ENCODE measurements at places on chromosomes 7 and 10.

DNA sequence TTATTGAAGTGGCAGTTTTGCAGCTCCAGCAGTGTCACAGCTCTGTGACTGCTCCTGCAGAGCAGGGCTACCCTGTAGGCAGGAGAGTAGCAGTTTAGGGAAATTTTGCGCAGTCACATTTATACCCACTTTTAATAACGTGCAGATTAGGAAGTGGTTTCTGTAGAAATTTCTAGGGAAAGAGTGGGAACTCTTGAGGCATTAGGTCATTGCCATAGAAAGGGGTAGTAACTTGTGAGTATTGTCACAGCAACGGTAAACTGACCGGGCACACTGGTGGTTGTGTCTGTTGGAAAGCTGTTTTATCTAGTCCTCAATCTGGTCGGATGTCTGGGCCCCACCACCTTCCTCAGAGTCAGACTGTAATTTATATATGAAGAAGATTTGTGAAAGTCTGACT is 51.9 kb downstream of the CDC14C start:
- no peak for DNase-seq

GRCh38 chr7:142615508-142615907 is 133.8 kb upstream of the PRSS1 start:
- no peak for DNase-seq

DNA sequence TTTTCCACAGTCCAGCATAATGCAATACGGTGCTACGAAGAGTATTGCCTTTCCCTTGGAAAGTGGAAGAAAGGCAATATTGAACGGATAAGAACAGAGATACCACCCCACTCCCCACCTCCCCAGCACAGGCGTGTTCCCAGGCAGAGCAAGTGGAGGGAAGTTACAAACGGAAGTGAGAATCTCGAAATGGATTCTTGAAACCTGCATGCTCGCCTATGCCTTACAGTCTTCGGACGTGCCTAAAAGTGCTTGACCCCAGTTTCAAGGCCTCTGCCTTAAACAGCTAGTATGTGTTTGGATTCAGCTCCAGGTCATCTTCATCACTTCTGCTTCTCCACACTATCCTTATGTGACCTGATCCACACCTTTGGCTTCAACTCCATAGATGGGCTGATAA is 35.0 kb upstream of the USP6NL start:
- DNase-seq, result no peak

DNA sequence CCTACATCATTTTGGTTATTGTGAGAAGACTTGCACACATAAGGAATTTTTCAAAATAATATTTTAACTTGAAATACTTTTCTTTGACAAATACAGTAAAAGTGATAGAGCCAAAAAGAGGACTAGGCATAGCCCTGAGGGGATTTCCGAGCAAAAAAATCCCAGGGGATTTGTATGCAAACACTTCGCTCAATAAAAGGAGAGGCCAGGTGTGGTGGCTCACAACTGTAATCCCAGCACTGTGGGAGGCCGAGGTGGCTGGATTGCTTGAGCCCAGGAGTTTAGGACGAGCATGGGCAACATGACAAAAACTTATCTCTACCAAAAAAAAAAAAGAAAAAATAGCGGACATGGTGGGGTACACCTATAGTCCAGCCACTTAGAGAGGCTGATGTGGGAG is 193.0 kb downstream of the PCDH15 start:
- DNase-seq, result no peak

DNA sequence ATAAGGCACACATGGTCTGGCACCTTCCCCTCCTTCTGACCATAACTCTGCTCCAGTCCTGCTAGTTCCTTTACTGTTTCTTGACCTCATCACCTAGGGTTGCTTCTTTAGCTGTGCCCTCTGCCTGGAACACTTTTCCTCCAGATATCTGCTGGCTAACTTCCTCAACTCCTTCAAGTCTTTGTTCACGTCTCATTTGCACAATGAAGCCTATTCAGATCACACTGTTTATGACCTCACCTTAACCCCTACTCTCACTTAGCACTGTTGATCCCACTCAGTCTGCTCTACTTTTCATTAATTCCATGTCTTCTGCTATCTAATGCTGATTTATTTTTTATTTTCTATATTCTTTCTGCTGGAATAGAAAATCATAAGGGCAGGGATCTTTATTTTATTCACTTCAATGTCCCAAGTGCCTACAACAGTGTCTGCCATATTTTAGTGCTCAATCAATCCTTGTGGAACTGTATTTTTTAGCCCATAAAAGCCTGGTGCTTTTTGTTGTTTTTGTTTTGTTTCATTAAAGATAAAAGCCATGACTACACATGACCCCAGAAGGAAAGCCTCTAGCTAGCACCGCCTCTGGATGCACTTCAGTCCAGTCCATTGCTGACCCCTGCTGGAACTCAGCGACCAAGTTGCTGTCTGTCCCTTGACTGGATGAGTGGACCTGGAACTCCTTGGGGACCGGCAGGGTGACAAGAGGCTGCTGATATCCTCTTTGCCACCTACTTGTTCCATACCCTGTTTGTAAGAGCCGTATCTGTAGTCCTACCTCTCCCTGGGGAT is 12.3 kb downstream of the KLF14 start:
- DNase-seq, result peak; percentile 37

DNA sequence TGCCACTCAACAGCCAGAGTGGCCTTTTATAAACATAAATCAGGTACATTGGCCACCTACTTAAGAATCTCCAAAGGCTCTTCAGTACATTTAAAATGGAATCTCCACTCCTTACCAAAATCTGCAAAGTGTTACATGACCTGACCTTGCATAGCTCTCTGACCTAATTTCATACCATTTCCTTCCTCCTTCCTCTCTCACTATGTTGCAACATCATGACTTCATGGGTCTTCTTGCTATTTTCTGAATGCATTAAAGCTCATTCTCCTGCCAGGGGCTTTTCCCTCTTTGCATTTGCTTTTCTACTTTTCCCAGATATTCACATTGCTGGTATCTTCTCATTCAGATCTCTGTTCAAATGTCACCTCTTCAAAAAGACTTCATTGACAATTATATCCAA is 22.1 kb upstream of the PPP1R17 start:
- no peak for DNase-seq

- DNase-seq, result no peak
Measured at GRCh38 chr7:69663911-69664832, 65.9 kb downstream of the AUTS2 start.

- DNase-seq, result no peak
Measured at GRCh38 chr7:136002802-136003201, 25.6 kb upstream of the MTPN start.

DNA sequence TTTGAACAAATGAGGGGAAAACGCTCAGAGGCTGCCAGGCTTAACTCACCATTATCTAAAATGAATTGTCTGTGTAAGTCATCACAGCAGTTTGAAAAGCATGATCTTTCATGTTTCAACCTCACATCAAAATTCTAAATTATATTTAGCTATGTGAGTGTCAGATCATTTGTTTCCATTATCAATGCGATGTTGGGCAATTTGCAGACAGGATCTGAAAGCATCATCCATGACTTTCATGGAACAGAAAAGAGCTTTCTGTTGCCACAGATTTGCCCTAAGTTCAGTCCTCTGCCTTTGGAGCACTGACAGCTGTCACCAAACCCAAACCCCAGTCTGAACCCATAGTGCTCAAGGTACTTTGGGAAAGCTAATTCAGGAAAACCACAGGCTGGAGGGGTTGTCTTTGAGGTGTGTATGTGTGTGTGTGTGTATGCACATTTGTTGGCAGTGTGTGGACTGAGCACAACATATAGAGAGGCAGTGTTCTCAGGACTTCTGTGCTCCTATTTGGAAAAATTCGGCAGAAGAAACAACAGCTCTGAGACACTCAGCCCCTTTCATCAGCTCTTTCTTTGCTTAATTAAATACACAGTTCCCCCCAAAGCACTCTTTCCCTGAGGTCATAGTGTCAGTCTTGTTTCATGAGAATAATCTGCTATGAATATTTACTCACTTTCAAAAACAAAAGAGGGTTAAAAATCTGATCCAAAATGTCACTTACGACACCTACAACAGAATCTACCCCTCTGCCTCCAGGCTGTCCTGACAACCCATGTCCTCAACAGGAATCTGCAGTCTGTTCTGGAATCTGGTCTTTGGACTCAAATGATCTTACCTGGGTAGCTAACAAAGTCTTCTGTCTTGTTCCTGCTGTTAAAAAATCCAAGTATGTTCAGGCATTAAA is 188.5 kb upstream of the KLF14 start:
- DNase-seq, result no peak

DNA sequence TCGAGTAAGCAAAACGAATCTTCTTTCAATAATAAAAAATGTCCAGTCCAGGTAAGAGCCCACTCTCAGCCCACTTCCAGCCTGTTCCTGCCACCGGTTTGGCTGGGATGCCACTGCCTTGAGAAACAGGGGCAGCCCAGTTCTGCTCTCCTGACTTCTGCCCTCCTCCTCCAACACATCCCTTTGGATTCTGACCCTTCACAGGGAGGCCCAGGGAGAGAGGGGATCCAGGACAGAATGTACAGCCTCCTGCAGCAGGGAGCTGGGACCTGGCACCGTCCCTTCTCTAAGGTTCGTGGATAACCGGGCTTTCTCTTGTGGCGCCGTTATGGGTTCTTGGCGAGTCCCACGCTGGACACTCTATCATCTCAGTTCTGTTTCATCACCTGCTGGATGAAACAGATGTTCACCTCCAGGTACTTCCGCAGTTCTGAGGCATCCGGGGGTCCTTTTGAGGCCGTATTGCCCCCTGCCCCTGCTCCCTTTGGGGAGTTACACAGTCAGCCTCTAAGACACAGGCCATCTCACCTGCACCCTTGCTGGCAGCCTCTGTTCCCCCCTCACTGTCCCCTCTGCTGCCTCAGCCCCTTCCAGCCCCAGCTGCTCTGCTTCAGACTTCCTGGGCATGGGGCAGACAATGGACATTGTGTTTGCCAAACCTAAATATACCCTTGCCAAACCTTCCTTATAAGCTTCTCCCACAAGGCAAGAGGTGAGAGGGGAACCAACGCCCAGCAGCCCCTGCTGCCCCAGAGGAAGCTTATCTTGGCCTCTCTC is 203.8 kb upstream of the ZMIZ1 start:
- no peak for DNase-seq

DNA sequence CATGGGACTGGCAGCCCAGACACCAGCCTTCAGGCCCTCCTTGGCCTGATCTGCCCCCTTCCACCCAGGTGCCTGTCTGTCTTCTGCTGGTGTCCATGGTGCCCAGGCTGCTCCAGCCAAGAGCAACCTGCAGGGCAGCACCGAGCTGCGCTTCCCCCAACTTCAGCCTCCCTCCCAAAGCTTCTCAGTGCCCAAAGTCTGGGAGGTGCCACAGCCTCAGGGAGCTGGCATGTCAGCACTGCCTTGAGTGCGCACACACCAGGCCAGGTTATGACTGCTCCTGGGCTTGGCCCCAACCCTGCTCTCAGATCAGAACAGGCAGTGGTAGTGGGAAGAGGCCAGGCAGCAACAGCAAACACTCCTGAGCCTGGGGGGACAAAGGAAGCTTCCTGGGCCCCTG is 304.6 kb upstream of the NRG3 start:
- DNase-seq, result no peak

DNA sequence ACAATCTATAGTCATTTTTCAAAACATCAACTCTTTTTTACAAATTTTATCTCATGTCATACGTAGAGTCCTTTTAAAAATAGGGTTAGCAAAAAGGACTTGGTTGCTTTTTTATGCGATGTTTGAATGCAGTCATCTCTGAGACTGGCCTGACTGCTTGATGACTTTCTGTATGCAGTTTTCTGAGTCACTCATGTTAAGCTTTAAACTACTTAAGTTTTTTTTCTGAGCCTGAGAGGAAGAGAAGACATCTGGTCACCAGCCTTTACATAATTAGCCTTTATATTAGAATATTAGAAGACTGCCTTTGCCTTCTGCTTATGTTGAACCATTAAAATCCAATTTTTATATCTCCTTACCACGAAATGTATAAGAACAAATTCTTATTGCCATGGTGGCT is 834.4 kb upstream of the MBL2 start:
- DNase-seq, result no peak

- DNase-seq, result no peak
Measured at GRCh38 chr10:621981-622740, 67.3 kb downstream of the DIP2C start.

GRCh38 chr7:2403718-2404648 is 572 bp downstream of the CHST12 start:
- no peak for DNase-seq

DNA sequence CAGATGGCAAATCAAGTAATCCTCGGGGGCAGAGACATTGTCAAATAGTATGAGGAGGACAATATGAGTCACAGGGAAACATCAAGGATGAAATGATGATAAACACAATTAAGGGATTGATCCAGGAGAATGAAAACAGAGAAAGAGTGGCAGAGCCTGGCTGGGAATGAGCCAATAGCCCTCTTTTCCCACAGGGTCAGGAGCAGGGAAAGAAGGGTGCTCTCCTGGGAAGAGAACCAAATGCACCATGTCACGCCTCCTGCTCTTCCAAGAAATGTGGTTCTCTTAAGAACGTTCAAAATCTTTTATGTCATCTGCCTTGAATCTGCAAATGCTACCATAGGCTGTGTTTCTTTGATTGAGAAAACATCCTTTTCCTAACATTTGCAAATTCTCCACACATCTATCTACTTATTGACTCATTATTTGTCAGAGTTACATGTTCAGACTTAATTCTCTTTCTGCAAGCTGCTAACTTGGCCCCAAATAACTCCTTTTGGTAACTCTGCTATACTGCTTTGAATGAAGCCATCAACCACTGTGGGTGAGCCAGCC is 50.6 kb downstream of the HIPK2 start:
- no peak for DNase-seq

DNA sequence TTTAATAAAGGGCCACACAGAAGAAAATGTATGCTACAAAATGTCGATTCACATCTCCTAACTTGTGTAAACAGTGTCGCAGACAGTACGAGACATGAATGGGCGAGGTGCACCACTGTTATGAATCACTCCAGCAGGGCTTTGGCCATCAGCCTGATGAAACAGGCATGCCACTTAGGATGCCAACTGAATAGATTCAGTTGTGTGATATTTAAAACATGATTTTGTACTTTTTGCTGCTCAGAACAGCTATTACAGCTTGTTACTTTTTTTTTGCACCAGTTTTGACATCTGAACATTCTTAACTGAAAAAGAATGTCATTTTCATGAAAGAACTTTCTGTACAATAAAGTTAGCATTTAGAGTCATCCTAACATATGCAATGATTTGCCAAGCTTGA is 138.1 kb downstream of the VTI1A start:
- DNase-seq, result no peak

- no peak for DNase-seq
Measured at GRCh38 chr10:54434782-54435181, 366.2 kb downstream of the PCDH15 start.
